ENCODE measurements at places on chromosomes 7 and 10. TPM values are rescaled to one million over a fixed set of nuclear protein-coding genes. Genes with fewer than 3 reads are reported as not detected.
A peak's percentile ranks its signal among the peaks of the same experiment; 100 is the strongest.

Gene VSTM4
- total RNA-seq = 2.8 TPM

- H3K4me1 ChIP-seq = no peaks in the 10 kb centered on the region
- no peak overlapping the region for H3K4me3 ChIP-seq
- no peak for DNase-seq
- H3K27me3 ChIP-seq = no peaks in the 10 kb centered on the region
Observed at GRCh38 chr10:58921421-58921855, 255.0 kb upstream of the PHYHIPL start.

GRCh38 chr7:102193806-102194205 lies 92.9 kb upstream of the SH2B2 start:
- no peak overlapping the region for H3K4me3 ChIP-seq
- H3K4me1 ChIP-seq = no peaks in the 10 kb centered on the region
- DNase-seq = no peak
- no peak overlapping the region for H3K27ac ChIP-seq

DNA sequence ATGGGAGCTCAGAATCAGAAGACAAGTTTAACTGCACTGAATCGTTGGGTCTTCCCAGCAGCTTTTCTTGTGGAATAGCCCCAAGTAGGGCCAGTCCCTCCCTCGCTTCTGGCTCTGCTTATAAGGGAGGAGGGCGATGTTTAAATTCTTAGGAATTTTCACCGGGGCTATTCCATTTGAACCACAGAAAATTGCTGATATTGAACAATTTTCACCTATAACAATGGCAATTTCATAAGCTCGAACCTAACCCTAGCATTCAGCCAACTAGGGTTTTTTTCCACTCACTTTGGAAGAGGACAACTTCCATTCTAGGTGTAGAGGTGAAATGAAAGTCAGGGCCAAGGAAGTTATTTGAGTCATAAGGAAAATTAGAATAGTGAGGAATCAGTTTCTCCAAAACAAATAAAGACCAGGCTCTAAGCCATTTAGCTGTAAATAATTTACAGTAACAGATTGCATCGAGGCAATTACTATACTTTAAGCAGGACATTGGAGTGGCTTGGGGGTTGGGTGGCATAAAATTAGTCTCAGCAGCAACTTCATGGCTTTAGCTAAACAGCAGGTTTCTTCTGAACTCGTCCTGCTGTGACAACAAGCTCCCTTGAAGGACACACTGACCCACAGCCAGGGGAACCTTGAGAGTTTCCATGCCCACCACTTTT lies 1.5 kb upstream of the ATP6V0A4 start:
- no peak for DNase-seq
- no peak overlapping the region for H3K27ac ChIP-seq
- no peaks in the 10 kb centered on the region for H3K27me3 ChIP-seq
- H3K36me3 ChIP-seq = no peaks in the 10 kb centered on the region
- H3K4me3 ChIP-seq = no peak overlapping the region

DNA sequence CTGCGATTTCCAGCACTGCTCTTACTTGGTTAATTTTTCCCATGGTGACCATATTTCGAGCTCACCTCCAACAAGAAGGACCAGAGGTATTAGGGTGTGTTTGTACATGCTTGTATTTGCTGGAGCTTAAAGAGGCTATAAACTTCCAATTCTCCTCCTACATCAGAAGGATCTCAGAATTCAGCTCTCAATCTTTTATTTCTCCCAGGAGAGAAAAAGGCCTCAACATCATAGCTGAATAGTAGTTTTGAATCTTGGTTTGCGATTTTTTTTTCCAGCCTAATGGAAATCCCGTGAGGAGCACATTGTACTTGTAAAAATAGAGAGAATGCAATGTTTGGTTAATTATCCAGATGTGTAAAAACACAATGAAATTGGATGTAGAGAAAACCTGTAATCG lies 69.7 kb downstream of the CPVL start:
- no peak overlapping the region for H3K27ac ChIP-seq
- H3K27me3 ChIP-seq = no peaks in the 10 kb centered on the region
- H3K4me3 ChIP-seq = no peak overlapping the region
- H3K36me3 ChIP-seq = no peaks in the 10 kb centered on the region

DNA sequence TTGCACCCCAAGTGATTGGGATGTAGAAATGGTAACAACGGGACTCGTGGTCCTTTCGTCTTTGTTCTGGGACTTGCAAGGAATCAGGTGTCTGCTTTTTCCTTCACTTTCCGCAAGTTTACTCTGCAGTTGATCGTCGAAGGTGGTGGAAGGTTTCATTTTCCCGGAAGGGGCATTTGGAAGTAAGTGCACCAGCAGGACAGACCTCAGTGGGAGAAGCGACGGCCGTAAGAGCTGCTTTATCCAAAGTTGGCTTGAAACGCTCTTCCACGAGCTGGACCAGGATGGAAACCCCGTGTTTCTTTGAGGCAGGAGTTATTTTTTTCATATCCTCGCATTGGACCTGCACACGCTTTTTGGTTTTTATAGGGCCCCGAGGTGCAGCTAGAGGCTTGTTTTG lies 1.2 kb downstream of the BRI3 start:
- peak overlapping the region; percentile 82 for H3K4me3 ChIP-seq
- peak overlapping the region; percentile 95 for H3K27ac ChIP-seq
- H3K4me1 ChIP-seq = peaks cover 63% of the 10 kb centered on the region
- no peak for DNase-seq
